Hypothalamus (tissue), 51 donors: ENCODE measurements at places on chromosomes 5 and 9.

- DNase-seq: no peak
Observed at GRCh38 chr5:39783756-39784421, 359.1 kb upstream of the DAB2 start.

DNA sequence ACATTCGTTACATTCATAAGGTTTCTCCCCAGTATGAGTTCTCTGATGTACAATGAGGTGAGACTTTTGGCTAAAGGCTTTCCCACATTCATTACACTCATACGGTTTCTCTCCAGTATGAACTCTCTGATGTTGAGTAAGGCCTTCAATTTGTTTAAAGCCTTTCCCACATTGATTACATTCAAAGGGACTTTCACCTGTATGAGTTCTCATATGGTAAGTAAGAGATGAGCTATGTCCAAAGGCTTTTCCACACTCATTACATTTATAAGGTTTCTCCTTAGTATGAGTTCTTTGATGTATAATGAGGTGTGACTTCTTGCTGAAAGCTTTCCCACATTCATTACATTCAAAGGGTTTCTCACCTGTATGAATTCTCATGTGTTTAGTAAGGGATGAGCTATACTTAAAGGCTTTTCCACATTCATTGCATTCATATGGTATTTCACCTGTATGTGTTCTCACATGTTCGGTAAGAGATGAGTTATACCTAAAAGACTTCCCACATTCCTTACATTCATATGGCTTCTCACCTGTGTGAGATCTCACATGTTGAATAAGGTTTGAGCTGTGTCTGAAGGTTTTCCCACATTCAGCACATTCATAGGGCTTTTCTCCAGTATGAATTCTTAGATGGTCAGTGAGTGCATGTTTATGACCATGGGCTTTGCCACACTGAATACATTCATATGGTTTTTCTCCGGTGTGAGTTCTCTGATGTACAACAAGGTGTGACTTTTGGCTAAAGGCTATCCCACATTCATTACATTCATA lies 13.5 kb downstream of the ZFP37 start:
- DNase-seq: no peak

GRCh38 chr5:178785999-178786398 lies 55.5 kb upstream of the ZNF354A start:
- DNase-seq: no peak

GRCh38 chr9:70746760-70747159 lies 332.3 kb upstream of the KLF9 start:
- no peak for DNase-seq

- no peak for DNase-seq
Observed at GRCh38 chr5:149710575-149710974, 19.5 kb upstream of the PPARGC1B start.

DNA sequence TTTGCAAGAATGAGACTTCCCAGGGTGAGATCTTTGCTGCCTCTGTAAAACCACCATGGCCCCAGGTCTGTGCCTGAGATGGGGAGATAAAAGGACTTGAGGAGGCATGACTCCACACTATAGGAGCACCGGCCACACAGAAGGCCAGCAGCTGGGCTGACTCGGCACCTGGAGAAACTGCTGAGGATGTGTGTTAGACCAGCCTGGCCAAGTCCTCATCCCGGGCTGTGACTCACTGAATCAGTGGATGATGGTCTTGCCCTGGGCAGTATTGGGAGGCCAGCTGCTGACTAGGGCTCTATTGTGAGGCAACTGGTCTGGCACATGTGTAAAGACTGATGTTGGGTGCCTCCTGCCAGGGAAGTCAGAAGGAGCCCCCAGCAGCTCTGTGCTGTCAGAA lies 286.2 kb downstream of the ACTL7B start:
- DNase-seq: no peak

DNA sequence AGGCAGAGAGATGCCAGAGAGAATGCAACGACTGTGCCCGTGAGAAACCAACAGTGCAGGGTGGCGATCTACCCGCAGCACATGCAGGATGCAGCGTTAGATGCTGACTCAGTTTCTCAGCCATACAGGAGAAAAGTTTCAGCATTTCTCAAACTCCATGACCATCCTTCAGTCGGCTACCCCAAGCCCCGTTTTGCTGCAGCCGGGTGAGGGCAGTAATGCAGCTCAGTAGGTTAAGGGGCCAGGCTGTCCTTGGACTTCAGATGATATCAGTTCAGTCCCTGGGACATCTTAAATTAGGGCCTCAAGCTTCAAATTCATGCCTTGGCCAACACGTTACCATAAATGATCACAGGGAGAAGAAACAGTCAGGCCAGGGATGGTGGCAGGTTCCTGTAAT lies 125.5 kb downstream of the PALM2AKAP2 start:
- no peak for DNase-seq

- no peak for DNase-seq
Observed at GRCh38 chr5:132214491-132214890, 13.2 kb downstream of the P4HA2 start.

GRCh38 chr9:113621309-113621791 lies 157.8 kb downstream of the RGS3 start:
- no peak for DNase-seq

GRCh38 chr5:76717222-76718083 lies 1.5 kb downstream of the F2R start:
- no peak for DNase-seq

- DNase-seq: no peak
Observed at GRCh38 chr5:106757672-106758071, 913.1 kb downstream of the EFNA5 start.

GRCh38 chr5:135873831-135874230 lies 21.8 kb downstream of the IL9 start:
- DNase-seq: no peak

GRCh38 chr9:109597496-109597895 lies 99.4 kb upstream of the PTPN3 start:
- DNase-seq: no peak

- DNase-seq: no peak
Observed at GRCh38 chr5:18660511-18660910, 1026.3 kb downstream of the TAF11L14 start.

DNA sequence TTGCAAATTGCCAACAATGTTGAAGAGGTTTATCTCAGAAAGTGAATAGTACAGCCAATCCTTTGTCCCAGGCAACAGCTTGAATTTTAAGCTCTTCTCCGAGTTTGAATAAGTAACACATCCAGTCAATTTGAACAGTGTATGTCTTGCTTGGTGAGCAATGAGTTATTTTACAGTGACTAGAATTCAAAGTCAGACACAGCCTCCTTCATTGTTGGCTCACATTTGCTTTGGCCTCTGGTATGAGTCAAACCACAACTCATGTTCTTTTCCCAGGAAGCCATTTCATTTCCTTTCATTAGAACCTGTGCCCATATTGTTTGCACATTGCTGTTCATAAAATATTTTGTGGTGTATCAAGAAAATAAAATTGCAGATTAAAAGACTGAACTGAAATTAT lies 622.0 kb upstream of the DAB2 start:
- DNase-seq: no peak

DNA sequence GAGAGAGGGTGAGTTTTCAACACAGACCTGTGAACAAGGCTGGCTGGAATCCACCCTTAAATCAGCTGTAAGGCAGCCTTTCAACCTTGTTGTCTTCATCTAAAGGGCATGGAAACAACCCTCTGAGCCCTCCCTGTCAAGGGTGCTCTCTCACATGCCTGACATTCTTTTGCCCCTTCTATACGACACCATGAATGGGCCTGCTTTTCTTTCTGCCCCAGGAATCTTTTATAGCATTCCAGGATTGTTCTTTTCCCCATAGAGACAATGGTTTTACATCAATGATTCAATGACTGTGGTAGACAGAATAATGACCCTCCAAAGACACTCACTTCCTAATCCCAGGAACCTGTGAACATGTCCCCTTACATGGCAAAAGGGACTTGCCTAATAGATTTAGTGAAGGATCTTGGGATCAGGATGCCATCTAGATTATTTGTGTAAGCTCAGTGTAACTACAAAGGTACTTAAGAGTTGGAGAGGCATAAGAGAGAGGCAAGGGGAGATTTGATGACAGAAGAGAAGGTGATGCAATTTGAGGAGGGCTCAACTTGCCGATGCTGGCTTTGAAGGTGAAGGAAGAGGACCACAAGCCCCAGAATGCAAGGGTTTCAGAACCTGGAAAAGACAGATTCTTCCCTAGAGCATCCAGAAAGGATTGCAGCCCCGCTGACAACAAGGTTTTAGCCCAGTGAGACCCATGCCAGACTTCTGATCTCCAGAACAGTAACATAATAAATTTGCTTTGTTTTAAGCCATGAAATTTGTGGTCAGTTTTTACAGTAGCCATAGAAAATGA lies 29.2 kb upstream of the HMHB1 start:
- DNase-seq: no peak

- no peak for DNase-seq
Observed at GRCh38 chr5:133525126-133525525, 87.2 kb downstream of the FSTL4 start.

- no peak for DNase-seq
Observed at GRCh38 chr5:1504617-1505016, 19.1 kb downstream of the LPCAT1 start.
